ENCODE measurements at places on chromosomes 16 and 17.

- DNase-seq: no peak
Measured at GRCh38 chr17:27339198-27339835, 45.4 kb downstream of the WSB1 start.

GRCh38 chr17:29720551-29720950 lies 97.8 kb upstream of the CORO6 start:
- no peak for DNase-seq

DNA sequence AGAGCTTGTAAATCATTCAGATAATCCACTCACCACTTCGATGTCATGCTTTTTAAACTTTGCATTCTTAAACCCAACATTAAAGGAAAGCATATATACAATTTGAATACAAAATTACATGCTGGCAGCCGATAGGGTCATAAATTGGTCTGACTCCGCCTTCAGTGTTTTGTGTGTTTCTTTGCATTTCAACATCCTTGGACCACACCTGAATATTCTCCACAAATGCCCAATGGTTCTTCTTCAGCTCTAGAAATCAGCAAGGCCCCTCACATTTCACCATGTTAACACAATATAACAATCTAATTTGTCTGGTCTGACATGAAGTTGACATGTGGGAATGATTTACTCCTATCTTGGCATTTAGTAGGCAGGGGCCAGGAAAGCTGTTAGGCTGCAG lies 17.1 kb downstream of the SETD6 start:
- DNase-seq: no peak

DNA sequence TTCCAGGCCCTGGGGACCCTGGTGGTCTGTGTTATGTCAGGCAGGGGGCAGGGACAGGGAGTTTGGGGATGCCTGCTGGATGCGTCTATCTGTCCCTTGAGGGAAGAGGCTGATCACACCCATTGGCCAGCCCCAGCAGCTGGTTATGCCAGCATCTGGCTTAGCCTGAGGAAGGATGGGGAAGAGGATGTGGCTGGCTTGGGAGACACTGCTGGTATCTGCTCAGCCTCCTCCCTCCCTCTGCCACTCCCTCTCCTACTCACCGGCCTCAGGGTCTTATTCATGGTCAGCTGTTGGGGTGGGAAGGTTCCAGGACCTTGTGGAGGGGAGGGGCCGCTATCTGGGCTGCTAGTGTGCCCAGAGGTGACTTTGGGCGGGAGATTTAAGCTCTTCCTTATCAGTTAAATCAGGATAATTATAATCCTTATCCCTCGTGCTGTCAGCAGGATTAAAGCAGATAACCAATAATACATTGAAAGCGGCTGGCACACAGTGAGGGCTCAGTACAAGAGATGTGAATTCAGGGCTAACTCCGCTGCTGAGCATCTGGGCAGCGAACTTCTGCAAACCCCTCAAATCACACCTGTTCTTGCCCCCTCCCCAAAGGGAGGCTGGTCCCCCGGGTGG lies 36.0 kb upstream of the MLKL start:
- DNase-seq: no peak

DNA sequence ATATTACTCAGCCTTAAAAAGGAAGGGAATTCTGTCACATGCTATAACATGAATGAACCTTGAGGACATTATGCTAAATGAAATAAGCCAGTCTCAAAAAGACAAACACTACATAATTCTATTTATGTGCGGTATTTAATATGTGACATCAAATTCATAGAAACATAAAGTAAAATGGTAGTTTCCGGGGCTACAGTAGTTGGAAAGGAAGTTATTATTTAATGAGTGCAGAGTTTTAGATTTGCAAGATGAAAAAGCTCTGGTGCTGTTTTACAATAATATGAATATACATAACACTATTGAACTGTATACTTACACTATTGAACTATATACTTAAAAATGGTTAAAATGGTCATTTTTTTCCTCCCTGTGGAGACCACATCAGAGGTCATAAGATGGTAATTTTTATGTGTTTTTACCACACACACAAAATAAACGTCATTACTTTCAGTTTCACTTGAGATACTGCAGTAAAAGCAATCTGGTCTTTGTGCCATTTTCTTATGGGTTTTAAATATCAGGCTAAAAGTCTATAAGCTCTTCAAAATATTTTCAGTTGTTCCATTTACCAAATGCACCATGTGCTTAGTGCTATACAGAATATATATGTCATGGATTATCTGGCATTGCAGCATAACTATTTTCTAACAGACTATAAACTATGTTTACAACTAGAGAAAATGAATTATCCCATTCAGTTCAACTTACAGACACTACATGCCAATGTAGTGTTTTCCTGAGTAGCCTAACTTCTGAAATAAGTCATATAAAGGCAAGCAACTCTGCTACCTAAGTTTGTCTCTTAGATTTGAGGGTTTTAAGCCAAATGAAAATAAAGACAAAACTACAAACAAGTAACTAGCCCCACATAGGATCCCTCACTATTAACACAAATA lies 90.9 kb downstream of the SPAG9 start:
- no peak for DNase-seq

DNA sequence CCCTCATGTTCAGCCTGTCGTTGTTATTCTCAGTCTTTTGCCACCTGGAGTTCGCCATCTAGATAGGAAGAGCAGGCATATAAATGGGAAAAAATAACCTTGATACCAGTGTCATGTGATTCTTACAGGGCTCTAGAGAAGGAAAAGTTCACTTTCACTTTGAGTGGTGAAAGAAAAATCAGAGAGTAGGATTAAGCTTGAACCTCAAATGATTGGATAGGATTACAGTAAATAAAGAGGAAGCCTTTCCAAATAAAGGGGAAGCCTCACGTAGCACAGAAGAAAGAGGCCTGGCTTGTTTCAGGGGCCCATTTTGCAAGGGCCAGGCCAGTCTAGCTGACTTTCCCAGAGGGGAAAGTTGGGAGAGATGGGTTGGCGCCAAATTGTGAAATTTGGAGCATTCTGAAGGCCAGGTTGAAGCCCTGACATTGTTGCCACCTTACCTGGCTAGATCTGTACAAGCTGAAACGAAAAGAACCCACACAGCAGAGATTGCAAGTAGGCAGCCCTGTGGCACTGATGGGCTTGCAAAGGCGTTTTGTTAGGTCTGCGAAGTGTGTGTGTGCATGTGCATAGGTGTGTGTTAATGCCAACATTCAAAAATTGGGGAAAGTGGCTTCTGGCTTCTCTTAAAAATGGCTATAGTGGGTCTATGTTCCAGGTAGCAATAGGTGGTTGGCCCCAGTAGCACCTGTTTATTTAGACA lies 38.8 kb downstream of the TMC6 start:
- no peak for DNase-seq

DNA sequence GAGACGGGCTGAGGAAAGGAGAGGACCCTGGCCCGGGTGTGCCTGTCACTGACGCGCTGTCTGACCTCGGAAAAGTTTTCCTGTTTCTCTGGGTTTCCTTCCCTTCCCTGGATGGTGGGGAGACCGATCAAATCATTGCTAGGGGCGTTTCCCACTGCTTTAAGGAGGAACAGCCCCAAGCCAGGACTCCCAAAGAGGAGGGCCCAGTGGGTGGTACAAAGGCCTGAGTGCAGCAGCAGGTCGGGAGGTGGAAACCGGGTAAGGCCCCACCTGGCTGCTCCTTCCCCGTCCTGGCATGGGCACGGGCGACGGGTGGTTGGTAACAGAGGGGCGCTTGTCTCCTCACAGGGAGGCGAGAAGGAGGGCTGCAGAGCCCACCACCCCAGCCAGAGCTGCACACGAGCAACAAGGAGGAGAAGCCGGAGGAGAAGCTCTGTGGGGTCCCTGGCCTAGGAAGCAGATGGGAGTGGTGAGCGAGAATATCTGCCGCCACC lies 2.2 kb downstream of the SRL start:
- DNase-seq: no peak

DNA sequence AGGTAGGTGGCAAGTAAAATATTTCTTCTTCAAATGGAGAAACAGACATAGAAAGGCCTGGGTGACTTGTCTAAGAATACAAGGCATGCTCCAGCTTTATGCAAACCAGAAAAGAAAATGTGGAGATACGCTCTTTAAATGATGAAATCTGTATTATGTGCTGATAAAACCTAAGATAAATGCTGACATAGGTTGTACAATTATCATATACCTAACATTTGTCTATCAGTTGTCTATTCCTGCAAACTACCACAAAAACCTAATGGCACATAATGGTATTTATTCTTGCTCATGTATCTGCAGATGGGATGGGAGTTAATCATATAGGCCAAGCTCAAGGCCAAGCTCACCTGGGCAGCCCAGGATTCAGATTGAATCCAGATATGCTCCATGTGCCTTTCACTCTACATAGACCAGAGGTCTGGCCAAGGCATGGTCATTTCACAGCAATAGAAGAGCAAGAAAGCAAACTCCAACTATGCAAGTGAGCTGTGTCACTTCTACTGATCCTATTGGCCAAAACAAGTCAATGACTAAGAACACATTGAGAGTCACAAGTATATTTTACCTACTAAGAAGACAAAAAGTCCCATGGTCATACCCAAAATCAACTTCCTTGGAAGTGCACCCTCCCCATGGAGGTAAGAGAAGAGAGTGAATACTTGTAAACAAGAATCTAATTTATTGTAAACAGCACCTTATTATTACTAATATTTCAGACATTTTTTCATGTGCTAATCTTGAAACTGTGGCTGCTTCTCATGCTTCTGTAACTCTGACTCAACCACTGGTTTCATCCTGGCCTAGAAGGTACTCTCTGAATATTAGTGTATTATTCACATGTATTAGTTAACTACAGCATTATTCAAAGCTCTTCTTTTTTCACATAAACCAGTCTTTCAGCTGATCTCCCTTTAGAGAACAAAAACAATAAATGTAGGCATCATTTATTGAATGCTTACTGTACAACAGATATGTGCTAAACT lies 270.7 kb upstream of the SOX9 start:
- no peak for DNase-seq

GRCh38 chr17:71919186-71919585 lies 201.6 kb upstream of the SOX9 start:
- DNase-seq: no peak
